NCI-H2171 (cell line): ENCODE measurements at places on chromosomes 3 and 15.
A peak's percentile ranks its signal among the peaks of the same experiment; 100 is the strongest.

- DNase-seq = no peak
Observed at GRCh38 chr3:153273767-153274435, 111.9 kb downstream of the RAP2B start.

DNA sequence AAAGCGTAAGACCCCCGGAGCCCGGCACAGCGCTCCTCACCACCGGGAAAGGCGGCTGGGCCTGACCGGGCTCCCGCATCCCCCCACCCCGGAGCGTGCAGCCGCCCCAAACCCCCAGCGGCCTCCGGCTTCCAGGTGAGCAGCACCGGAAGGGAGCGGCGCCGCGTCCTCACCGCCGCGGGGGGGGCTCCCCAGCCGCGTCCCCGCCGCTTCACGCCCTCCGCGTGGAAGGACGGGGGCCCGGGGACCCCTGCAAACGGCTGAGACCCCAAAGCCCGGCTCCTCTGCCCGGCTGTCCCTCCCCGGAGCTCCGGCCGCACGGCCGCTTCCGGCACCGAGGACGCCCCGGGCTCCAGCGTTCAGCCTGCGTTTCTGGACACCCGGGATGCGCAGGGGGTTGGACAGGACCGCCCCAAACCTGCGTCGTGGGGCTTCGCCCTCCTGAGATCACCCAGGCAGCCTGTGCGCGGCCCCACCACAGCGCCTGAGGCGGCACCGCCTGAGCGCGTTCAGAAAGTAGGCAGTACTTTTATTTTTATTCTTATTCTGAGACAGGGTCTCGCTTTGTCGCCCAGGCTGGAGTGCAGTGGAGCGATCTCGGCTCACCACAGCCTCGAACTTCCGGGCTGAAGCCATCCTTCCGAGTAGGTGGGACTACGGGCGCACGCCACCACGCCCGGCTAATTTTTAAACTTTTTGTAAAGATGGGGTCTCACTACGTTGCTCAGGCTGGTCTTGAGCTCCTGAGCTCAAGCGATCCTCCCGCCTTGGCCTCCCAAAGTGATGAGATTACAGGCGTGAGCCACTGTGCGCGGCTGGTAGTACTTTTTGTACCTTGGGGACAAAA is 51.6 kb upstream of the BLM start:
- no peak for DNase-seq

GRCh38 chr15:35680951-35681350 is 135.0 kb upstream of the DPH6 start:
- no peak for DNase-seq

- DNase-seq = no peak
Observed at GRCh38 chr3:185250247-185250646, 3.6 kb downstream of the EHHADH start.

DNA sequence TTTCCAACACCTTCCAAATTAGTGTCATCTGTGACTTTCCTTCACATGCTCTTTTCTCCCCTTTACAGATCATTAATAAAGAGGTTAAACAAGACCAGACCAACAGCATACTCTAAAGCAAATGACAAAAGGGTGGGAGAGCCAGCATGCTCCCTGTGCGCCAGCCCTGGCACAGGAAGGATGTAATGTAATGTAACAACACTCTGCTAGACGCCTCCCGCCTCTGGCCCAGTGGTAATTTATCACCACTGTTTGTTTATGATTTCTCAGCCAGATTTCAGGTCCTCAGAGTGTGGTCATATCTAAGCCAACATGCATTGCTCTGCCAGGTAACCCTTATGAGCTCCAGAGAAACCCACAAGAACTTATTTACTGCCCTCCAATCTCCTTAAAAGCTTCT is 189.5 kb upstream of the WNT5A start:
- no peak for DNase-seq

DNA sequence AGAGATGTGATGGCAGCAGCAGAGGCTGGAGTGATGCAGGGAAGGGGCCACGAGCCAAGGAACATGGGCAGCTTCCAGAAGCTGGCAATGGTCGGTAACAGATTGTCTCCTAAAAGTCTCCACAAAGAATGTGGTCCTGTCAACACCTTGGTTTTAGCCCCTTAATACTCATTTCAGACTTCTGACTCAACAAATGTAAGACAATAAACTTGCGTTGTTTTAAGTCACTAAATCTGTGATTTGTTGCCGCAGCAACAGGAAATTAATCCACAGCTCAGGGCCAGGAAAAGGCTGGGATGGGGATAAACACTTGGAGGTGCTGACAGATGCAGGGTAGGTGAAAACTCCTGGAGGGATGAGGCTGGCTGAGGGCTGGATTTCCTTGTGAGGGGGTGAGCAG is 69.9 kb downstream of the OXNAD1 start:
- no peak for DNase-seq

GRCh38 chr15:74228723-74229081 is 7.4 kb upstream of the CCDC33 start:
- no peak for DNase-seq

GRCh38 chr3:190485830-190486532 is 27.9 kb upstream of the IL1RAP start:
- no peak for DNase-seq

DNA sequence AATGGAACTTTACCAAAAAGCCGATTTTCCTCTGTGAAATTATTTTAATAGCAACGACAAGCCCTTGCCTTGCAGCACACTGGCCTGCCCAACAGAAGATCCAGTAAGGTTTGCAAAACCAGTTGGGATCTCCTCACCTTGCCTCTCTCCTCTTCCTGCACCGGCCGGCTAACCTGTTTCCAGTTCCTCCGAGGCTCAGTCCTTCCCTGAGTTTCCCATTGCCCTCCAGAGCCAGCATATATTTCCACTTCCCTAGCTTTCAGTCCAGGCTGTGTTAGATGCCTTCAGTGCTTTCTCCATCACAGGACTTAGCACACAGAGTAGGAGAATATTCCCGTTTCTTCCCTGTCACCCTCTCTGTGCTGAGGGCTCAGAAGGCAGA is 60.3 kb downstream of the NOX5 start:
- DNase-seq = peak; percentile 33

- DNase-seq = no peak
Observed at GRCh38 chr3:144583871-144584270, 612.2 kb downstream of the DIPK2A start.

- DNase-seq = no peak
Observed at GRCh38 chr3:172210355-172210754, 171.0 kb downstream of the FNDC3B start.

- DNase-seq = no peak
Observed at GRCh38 chr3:12423918-12424630, 60.2 kb upstream of the TSEN2 start.

- DNase-seq = no peak
Observed at GRCh38 chr15:74785194-74786032, 3.5 kb downstream of the CSK start.

GRCh38 chr3:171745577-171746319 is 64.5 kb downstream of the PLD1 start:
- no peak for DNase-seq

DNA sequence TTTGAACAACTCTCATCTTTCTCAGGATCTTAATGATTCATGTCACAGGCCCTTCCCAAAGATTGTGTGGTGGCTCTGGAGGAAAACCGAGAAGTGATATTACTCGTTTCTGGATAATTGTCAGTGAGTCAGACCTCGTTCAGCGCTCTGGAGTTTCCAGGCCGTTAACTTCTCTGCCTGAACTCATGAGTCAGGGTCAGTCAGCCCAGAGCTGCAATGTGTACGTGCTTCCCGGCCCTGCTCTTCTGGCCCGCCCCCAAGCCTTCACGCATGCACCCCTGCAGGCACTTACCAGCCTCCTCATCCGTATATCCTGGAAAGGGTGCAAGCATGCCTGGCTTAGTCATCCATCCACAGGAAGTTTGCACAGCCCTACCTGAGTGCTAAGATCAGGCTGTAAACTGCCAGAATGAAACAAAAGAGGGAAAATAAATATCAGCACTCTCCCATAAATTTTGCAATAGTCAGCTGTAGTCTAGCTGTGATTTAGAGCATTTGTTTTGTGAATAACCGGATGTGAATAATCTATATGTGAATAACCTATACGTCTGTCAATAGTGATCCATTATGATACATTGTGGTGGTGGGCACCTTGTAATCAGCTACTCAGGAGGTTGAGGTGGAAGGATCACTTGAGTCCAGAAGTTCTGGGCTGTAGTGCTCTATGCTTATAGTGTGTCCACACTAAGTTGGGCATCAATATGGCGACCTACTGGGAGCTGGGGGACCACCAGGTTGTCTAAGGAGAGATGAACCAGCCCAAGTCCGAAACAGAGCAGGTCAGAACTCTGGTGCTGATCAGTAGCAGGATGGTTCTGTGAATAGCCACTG is 35.3 kb upstream of the SEMA4B start:
- no peak for DNase-seq

GRCh38 chr3:144864646-144865045 is 893.0 kb downstream of the DIPK2A start:
- DNase-seq = no peak

- no peak for DNase-seq
Observed at GRCh38 chr3:64718976-64719375, 31.2 kb upstream of the ADAMTS9 start.

- no peak for DNase-seq
Observed at GRCh38 chr3:197212290-197212689, 86.1 kb downstream of the DLG1 start.

- DNase-seq = no peak
Observed at GRCh38 chr15:38551720-38552648, 12.6 kb downstream of the RASGRP1 start.

DNA sequence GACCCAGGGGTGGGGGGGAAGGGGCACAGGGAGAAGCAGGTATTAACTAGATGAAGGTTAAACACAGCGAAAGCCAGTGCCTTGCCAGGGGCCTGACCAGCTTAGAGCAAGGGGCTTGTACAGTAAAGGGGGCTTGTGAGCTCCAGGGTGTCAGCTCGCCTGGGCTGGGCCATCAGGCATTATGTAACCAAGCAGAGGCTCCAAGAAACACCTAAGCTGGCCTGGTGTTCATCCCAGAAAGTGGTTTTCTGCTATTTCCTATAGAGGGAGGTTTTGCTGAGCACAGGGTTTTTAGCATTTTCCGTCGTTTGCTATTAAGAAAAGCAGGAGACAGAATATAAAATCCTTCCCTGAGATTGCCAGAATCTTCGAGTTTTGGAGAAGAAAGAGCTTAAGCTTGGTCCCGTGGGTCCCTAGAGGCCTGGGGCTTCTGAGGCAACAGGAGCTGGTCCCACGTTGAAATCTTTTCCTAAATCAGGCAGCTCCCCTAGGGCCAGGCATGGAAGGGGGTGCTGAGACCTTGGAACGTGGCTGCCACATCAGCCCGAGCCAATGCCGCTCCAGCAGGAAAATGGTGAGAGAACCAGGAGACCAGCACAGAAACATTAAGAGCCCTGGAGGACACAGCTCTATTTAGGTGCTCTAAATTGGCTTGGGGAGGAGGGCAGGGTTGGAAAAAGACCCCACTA is 71.4 kb downstream of the ISG20 start:
- no peak for DNase-seq

GRCh38 chr3:29143151-29143550 is 137.7 kb upstream of the RBMS3 start:
- DNase-seq = no peak

- no peak for DNase-seq
Observed at GRCh38 chr15:52228921-52229320, 37.7 kb upstream of the GNB5 start.

- no peak for DNase-seq
Observed at GRCh38 chr3:126571078-126571477, 12.3 kb upstream of the C3orf22 start.

- DNase-seq = no peak
Observed at GRCh38 chr3:42524751-42525150, 22.3 kb downstream of the VIPR1 start.

DNA sequence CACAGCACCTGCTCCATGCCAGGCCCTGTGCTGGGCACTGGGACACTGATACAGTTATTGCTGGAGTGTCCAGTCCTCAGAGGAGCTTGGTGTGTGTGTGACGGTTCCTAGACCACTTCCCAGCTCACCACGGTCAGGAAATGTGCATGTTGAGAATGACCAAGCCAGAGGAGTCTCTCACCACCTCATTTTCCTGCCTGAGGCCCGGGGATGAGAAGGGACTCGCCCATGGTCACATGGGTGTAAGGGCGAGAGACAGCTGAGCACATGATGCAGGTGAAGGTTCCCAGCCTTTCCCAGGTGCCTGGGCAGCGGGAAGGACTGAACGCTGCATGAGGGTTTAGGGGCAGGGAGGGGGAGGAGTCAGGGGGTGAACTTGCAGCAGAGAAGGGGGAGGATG is 180.9 kb upstream of the TLE3 start:
- no peak for DNase-seq

DNA sequence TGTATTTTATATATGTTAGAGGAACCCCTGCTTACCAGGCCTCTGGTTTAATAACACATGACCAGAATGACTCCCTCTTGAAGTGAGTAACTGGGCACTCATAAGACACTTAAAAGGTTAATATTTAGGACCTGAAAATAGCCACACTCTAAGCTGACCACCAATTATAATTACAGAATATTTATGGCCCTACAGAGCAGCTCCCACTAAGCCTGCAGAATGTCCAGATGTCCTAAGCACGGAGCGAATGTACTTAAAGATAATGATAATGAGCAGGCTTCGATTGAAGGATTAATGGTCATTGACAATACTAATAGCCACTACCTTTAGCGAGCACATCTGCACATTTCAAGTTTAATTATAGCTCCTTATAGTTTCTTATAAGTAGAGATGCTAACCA is 22.8 kb upstream of the KCTD6 start:
- DNase-seq = no peak

GRCh38 chr3:9179826-9180763 is 69.4 kb downstream of the SRGAP3 start:
- no peak for DNase-seq

DNA sequence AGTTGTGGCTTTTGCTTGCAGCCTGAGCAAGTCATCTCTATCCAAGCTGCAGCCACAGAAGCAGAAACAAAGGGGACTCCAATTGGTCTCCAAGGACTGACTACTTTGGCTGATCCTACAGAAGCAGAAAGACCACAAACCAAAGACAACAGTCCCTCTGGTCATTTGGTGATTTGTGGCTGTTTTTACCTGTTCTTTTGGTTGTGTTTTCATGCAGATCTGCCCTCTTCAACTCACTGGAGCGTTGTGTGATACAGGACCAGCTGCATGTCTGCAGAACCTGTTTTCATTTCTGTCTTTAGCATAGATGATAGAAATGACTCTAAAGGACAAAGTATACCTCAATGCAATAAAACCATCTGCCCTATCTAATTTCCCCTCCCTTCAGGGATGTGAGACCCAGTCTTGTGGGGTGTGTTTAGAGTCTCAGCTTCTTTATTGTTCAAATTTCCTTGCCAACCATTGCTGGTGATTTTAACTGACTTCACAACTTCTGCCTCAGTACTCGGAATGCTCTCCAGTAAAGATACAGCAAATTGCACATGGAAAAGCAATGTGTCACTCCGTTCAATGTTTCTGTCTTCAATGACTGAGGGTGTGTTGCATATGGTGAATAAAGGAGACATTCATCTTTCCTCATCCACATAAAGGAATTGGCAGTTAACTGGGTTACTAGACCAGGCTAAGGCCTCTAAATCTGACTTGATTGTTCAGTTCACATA is 48.9 kb upstream of the SLC7A14 start:
- DNase-seq = no peak
